ENCODE measurements at places on chromosomes 16 and 17. TPM values are rescaled to one million over a fixed set of nuclear protein-coding genes. Genes with fewer than 3 reads are reported as not detected.

The PTX4 gene
- polyA plus RNA-seq, result not detected

GRCh38 chr17:32931686-32932085 is 3.7 kb downstream of the TMEM98 start:
- DNase-seq, result no peak

The TMEM92 gene
- polyA plus RNA-seq, result 53.5 TPM

DNA sequence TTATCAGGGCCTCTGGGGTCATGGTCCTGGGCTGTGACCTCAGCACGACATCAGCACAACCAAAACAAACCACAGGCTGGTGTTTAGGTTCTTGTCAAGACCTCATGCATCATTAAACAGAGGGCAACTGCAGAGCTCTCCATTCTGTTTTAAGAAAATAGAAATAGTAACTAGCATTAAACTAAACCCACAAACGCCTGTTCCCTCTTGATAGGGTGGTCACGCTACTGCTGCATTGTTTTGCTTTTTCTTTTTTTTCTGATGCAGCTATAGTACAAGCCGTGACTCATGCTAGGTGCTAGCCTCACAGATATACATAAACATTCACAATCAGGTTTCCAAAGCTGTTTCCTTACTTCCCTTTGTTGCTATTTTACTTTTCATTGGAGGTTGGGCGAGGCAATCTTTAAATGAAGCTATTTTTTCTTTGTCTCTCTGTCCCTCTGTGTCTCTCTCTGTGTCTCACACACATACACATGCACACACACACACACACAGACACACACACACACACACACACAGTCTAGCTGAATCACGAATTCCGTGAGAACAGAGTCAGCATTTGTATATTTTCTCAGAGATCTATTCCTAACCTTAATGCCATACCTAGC is 310.3 kb downstream of the CDH13 start:
- no peak for DNase-seq

The ASIC2 gene
- polyA plus RNA-seq, result not detected

The KREMEN2 gene
- 0.15 TPM for polyA plus RNA-seq

The KRTAP4-12 gene
- polyA plus RNA-seq, result not detected

- no peak for DNase-seq
Measured at GRCh38 chr16:88691924-88692560, 5.7 kb upstream of the SNAI3 start.

DNA sequence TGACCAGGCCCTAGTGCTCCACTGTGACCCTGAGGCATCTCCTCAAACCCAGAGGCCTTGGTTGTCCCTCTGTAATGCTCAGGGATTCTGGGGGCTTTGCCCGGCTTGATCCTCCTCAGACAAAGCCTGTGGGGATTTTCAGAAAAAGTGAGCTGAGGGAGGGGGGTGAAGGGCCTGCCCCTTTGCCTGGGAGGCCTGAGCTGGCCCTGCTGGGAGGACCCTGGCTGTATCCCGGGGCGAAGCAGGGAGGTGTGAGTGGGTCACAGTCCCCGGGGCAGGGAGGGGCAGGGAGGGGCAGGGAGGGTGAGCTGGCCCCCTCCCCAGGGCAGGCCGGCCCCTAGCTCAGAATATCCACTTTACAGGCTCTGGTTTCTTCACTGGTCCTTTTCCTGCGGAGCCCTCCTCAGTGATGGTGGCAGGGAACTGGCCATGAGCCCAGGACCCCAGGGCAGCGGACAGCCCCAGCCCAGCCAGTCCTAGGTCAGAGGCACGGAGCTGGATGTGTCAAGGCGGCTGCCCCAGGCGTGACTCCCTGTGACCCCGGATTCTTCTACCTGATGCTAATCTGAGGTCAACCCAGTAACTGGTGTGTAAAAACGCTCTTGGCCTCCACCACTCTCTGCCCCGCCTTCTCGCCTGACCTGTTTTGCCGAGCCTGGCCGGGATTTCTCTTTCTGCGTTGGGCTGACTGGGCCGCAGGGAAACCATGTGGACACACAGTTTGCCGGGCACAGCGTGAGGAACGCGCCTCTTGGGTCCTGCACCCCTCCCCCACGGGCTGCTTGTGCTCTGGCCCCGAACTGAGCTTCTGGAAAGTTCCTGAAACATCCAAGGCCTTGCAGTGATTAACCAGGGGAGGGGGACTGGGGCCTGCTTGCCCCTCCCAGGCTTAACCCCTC is 5.8 kb upstream of the FASN start:
- peak; percentile 18 for DNase-seq

GRCh38 chr17:67211742-67212141 is 33.3 kb downstream of the HELZ start:
- DNase-seq, result no peak

- no peak for DNase-seq
Measured at GRCh38 chr17:72381597-72382397, 261.0 kb downstream of the SOX9 start.

The HEXIM2 gene
- polyA plus RNA-seq, result 13.3 TPM

- no peak for DNase-seq
Measured at GRCh38 chr17:53004902-53005301, 817.8 kb upstream of the KIF2B start.

The ZG16 gene
- 19.3 TPM for polyA plus RNA-seq

DNA sequence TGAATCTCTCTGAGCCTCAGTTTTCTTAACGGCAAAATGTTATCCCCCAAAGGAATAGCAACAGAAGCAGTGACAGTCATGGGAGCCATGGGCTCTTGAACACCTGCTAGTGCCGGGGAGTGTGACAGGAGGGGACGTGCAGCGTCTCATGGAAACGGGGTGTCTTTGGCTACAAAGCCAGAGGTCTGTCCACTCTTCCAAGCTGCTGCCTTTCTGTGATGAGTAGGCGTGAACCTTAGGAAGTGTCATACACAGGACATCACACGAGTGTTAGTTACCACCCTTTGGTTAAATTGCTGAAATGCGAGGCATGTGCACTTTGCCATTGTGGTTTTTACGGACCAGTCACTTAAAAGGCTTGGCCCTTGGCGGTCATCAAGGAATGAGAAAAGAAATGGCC is 93.4 kb downstream of the IRF8 start:
- no peak for DNase-seq

DNA sequence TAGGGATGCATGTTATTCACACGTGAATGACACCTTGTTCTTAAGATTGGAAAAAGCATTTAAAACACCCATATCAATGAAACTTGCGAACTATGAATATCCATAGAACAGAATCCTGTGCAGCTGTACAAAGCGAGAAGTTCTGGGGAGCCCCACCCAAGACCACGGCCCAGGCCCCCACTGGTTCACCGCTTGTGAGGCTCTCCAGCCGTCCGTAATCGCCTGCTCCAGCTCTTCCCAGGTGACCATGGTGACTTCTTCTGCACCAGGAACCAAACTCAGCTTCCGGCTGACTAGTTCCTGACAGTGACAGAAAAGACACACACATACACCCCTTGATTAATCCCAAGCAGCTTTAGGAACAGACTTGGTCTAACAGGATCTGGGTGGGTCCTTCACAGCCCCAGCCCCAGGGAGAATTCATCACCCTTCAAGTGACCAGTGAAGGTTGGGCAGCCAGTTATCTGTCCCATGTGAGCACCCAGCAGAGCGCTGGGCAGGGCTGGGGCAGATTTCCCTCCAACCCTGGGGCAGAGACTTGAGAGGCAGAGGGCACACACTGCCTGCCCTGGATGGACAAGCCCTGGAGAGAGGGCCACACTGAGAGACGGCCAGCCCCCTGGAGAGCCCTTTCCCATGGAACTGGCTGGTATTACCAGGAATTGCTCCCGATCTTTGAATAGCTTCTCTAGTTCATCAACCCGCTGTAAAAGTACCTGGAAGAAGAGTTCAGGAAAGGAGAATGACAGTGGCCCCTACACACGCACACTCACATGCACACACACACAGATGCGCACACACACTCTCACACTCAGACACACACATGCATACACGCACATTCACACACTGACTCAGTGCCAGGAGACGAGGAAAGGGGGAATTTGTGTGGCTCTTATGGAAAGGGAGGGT is 3.6 kb downstream of the QRICH2 start:
- DNase-seq, result no peak

- DNase-seq, result no peak
Measured at GRCh38 chr17:32286518-32286900, 20.9 kb downstream of the RHBDL3 start.

The STAC2 gene
- polyA plus RNA-seq, result not detected

GRCh38 chr17:68731465-68731864 is 130.3 kb upstream of the FAM20A start:
- DNase-seq, result no peak

- DNase-seq, result no peak
Measured at GRCh38 chr17:56756536-56756935, 77.2 kb downstream of the C17orf67 start.

The HBM gene
- polyA plus RNA-seq, result not detected

The ABCC12 gene
- polyA plus RNA-seq, result not detected

GRCh38 chr17:32349503-32349853 is 479 bp upstream of the ZNF207 start:
- no peak for DNase-seq

GRCh38 chr17:807523-808294 is 25.6 kb downstream of the MRM3 start:
- no peak for DNase-seq

The PPM1D gene
- polyA plus RNA-seq, result 3.8 TPM

GRCh38 chr17:70872103-70872502 is 702.8 kb downstream of the KCNJ2 start:
- no peak for DNase-seq

The LRRC45 gene
- polyA plus RNA-seq, result 10.8 TPM

DNA sequence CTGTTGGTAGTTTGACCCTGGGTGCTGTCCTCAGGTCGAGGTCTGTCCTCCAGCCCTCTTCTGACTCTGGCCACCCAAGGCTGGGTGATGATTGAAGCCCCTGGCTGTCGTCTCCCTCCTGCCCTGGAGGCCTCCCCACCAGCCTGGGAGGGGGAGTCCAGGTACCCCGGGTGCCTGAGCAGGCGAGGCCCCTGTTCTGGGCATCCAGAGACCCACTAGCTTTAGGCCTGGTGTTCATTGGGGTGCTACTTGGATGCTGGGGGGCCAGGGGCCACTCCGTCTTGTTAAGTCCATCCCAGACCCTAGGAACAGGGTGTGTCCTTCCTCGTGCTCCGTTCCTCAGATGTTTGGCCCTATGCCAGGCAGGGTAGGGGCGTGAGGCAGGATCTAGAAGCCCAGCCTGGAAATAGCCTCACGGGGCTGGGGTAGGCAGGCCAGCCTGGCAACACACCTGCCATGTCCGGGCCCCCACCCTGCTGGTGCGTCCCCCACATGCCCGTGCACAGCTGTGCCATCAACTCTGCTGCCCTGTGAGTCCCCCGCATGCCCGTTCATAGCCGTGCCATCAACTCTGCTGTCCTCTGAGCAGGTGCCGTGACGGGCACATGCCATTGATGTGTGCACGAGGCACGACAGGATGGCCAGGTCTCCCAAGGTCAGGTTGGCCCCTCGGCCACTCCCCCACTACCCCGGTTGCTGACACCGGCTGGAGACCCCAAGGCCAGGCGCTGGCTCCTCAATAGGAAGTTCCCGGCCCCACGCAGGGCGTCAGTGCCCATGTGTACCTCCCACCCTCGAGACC is 36.9 kb downstream of the GINS2 start:
- DNase-seq, result peak; percentile 38

The SLC12A3 gene
- polyA plus RNA-seq, result not detected

- DNase-seq, result no peak
Measured at GRCh38 chr16:67201411-67202345, 2.7 kb downstream of the ELMO3 start.

DNA sequence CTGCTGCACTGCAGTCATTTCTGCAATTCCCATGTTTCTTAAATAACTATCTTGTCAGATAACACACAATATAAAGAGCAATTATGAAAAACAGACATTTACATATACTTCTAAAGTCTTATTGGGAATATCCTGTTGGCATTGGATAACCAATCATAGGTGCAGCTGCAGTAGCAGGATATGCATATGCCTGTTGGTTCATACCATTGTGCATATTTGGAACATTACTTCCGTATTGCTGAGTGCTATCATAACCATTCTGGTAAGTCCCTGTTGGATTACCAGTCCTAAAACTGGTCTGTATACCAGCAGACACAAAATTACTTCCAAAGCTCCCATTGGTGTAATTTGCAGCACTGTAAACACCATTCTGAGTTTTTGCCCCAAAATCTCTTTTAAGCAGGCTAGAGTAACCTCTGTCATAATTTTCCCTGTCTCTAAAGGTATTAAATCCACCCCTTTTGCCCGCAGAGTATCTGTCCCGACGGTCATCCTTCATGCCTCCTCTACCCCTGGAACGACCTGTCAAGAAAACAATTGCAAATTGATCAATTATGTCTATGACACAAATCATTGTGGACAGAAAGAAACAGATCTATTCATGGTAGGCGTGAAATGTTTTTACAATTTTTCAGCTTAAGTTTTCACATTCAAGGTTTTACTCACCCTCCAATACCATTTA is 3.1 kb upstream of the POLG2 start:
- no peak for DNase-seq

GRCh38 chr17:688100-688989 is 26.3 kb downstream of the VPS53 start:
- no peak for DNase-seq

DNA sequence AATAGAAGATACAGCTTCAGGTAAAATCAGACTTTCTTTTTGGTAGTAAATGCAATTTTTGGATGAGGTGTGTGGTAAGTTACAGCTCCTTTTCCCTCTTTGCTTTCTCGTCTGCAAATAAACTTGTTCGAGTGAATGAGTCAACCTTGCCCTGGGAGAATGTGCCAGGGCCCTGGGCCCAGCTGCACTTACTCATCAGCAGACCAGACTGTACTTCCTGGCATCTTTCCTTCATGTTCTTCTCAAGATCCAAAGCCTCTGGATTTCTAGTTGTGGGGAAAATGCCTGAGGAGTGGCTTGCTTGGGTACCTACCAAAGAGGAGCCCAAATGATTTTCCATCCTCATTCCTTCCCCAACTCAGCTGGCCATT is 5.4 kb upstream of the G6PC1 start:
- no peak for DNase-seq

- peak; percentile 41 for DNase-seq
Measured at GRCh38 chr17:58005728-58006559, 1.1 kb downstream of the SRSF1 start.

The PIPOX gene
- polyA plus RNA-seq, result 10.5 TPM

The ELMO3 gene
- polyA plus RNA-seq, result 101 TPM

The KRT20 gene
- polyA plus RNA-seq, result 1,534 TPM

DNA sequence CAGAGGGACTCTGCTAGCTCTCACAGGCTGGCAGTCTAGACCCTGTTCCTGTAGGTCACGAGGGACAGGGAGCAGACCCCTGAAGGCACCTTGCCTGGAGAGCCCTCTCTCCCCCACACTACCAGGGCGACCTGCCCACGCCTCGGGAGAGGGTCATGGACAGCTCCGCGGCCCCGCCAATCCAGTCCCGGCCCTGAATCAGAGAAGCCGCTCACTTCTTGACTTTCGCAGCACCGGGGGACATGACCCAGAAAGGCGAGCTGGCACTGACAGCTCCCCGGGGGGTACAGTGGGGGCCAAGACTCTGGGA is 5.1 kb downstream of the KIFC3 start:
- DNase-seq, result no peak

- no peak for DNase-seq
Measured at GRCh38 chr17:18964550-18964949, 12.6 kb downstream of the SLC5A10 start.

The NXN gene
- 8.0 TPM for polyA plus RNA-seq
